ENCODE measurements at places on chromosomes 1 and 21.

DNA sequence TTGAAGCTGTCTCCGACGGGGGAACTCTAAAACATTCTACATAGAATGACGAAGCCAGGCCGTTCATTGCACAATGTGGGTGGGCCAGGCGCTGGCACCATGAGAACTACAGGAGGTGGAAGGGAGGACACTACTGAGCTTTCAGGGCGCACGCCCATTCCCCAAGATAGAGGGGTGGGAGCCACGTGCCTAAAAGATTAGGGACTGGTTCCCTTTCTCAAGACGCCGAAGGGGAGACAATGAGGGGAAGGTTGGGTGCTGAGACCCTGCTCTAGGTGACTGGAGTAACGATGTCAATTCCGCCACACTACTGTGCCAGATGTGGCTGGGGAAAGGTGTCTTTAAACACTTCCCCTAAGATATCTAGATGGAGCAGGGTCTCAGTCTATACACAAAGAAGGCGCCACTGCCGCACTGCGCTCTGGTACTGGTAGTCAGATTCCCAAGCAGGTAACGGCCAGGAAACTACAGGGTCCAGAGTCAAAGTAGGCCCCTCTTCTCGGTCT is 782 bp downstream of the CSDE1 start:
- DNase-seq: no peak

- no peak for DNase-seq
These were observed 62.2 kb downstream of the OBSCN start for GRCh38 chr1:228270032-228270431.

GRCh38 chr1:236534151-236534651 is 10.4 kb downstream of the LGALS8 start:
- DNase-seq: no peak

DNA sequence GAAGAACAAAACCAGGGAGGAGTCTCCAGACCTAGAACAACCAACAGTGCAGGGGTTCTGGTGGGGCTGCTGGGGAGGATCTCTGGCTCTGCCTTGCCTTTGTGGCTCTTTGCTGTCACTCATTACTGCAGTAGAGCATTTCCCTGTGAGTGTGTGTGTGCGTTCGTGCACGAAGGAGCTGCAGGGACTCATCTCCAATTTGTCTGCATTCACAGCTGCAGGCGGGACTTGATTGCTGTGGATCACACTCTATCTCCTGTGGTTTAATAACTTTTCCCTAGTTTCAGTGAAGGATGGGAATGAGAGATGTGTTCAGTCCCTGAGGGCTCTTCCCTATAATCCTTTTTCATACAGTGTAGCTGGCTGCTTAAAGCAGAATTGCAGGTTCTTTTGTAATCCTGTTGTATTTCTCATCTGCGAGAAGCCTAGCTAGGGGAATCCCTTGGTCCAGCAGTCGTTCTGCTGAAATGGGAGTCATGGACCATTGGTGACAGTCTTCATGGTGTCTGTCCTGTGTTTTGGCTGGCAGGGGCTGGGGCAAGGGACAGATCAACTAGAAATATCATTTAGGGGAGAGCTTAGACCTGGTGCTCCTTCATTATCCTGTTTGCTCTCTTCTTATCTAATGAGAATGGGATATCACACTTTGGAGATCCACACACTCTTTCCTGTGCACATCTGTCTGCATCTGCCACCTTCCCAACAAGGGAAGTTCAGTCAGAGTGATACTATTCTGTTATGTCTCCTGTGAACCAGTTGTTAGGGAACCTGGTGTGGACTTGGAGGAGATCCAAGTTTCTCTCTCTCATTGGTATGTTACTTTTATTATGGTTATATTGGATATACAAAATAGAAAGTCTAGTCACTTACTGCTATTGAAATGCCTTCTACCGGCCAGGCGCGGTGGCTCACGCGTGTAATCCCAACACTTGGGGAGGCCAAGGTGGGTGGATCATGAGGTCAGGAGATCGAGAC is 3.0 kb downstream of the PCP4L1 start:
- no peak for DNase-seq

DNA sequence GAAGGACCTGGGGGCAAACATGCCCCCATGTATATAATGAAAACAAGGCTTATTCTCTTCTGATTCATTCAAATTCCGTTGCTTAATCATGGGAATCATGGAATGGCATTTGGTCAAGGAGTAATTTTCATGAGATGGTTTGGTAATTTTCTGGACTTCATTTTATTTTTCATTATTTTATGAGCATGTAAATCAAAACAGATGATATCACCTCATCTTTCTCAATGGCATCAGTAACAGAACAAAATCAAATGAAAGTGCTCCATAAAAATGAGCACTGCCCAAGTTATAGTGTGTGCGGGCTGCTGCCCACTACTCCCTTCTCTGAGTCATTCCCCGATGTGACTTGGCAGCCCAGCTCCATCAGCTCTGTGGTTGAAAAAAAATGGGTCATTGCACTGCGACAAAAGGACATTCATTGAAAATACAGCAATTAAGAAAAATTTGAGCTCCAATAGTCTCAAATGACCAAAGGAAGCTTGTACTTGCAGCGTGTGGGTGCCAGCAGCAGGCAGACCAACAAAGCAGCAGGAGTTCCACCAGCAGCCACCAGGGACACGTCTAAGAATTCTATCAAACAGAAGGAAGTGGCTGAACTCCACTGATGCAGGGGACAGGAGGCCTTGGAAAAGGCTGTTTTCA is 84.3 kb upstream of the VAV3 start:
- no peak for DNase-seq

DNA sequence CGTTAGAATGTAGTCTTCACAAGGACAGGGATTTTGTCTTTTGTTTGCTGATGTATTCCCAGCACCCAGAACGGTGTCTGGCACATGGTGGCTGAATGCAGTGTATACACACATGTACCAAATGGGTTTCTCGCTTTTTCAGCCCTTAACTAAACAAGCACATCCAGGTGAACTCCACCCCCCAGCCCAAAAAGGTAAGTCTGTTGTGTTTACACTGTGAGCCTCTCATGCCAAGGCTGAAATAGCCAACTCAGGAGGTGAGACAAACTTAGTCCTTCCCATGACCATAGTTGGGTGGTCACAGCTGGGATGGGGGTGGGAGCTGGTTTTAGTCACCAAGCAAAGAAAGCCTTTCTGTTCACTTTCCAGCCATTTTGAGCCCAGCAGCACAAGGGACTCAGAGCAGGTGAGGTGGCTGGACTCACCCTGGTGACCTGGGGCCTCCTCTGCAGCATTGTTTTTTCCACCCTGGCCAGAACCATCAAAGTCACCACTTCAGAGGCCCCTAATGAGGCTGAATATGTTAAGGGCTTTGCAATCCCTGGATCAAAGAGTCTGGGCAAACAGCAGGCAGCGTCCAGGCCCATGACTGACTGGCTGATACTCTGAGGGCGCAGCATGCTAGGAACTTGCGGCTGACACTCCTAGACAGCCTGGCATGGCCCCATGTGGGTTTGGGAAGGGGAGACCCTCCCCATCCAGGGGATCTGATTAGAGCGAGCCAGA is 8.7 kb downstream of the TENT5B start:
- DNase-seq: no peak

GRCh38 chr1:59751004-59751395 is 63.7 kb upstream of the HOOK1 start:
- DNase-seq: no peak

DNA sequence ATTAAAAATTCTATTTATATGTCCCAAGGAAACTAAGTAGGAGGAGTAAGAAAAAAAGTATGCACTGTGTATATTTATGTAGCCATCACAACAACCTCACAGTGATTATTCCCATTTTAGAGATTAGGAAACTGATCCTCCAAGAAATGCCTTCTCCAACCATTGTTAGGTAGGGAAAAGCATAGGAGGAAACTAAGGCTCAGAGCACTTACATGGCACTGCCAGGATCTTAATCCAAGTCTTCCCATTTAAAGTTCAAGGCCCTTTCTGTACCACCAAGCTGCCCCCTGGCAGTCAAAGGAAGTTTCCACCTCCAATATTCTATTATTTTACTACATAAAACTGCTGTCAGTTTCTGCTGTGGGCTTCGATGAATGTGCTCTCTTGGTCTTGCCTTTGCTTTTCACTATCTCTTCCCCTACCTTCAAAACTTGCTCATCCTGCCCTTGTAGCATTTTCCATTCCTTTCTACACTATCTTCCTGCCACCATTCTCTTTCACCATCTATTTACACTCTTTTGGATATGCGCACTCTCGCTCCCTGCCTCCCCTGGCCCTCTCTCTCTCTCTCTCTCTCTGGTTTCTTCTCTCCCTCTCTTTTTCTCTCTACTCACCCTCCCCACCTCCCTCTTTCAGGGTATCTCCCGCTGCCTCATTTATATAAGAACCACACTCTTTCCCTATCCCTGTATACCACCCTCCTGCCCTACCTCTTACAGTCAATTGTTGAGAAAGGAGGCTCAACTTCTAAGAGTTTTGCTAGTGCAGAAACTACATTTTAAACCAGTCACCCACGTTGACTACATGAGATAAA is 34.0 kb downstream of the PUM1 start:
- no peak for DNase-seq

DNA sequence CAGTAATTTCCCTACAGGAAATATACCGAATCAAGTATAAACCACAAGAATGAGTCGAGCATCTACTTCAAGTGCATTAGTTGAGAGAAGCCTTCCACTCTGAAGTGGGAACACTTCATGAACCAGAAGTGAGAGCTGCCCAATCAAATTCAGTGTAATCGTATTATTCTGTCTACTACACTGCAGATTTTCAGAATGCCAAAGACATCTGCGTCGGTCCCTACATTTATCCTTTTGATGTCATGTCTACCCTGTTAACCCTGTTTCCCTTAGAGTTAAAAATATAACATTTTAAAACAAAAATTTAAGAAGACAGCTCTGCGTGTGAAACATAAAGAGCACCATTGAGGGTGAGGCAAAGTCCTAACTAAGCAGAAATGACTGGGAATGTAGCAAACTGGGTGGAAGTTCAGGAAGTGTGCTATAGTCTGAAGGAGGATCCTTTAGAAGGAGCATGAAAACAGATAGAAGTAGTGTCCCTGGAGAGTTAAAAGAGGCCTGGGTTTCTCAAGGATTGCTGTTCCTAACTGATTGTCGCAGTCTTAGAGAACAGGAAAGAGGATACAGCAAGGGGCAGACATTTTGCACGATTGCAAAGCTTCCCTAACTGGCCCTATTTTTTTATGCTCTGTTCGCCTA is 291.2 kb downstream of the PTPRC start:
- DNase-seq: no peak

DNA sequence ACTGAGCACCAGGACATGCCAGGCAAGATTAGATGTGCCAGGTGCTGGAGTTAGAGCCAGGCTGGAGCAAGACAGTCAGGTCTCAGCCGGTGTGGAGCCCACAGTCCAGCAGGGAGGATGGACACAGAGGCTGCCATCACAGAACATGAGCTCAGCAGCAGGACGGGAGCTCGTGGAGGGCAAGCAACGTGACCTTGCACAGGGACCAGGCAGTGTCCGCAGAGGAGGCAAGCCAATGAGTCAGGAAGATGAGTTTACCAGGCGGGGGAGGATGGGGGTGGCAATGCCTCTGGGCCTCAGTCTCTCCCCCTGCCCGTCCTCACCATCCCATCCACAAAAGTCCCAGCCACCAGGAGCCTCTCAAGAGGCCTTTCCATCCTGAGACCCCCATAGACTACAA is 20.7 kb upstream of the ZC3H12A start:
- no peak for DNase-seq

DNA sequence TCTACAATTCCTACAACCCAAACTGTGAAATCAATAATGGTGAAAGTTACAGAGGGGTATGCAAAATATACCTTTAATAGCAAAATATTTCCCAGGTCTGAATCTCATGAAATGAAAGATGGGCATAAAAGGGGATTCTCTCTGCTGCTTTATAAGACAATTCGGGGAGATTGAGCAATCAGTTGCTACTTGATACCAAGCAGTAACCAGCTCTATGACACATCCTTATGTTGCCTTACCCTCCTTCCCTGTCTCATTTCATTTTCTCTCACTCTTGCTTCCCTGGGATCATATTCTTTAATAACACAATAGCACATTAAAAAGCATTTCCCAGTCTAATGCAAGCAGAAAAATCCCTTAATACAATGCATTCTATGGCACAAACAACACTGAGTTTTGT is 29.0 kb downstream of the ZSWIM5 start:
- DNase-seq: no peak

DNA sequence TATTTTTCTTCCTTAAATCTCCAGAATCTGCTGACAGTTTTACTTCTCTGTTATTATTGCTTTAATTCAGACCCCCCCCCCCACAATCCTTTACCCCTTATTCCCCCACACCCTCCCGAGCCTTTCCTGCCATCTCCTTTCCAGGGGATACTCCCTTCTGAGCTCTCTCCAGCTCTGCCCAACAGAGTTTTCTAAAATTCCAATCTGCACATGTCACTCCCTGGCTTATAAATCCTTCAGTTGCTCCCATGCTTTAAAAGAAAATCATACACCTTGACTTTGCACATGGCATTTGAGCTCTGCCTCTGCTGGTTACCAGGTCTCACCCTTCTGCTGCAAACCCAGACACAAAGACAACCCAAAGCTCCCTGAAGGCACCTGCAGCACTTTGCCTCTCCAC is 11.7 kb upstream of the EPS8L3 start:
- DNase-seq: no peak

GRCh38 chr1:231037585-231038517 is 2.2 kb downstream of the FAM89A start:
- no peak for DNase-seq

- no peak for DNase-seq
These were observed 7.4 kb downstream of the NR5A2 start for GRCh38 chr1:200034761-200035396.

DNA sequence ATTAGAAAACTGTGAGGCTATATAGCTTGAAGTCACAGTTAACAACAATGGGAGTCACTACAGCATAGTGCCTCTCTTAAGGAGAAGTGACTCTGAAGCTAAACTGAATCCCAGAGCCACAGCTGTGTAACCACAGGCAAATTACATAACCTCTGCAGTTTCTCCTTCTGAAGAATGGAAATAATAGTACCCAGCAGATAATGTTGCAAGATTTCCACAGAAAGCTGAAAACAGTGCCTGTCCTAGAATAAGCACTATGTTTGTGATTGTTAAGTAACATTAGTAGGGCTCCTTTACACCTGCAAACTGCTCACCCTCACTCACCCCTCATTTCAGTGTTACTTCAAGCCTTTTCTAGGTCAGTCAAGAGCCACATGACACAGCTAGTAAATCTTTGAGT is 886.7 kb downstream of the PLA2G4A start:
- DNase-seq: no peak

DNA sequence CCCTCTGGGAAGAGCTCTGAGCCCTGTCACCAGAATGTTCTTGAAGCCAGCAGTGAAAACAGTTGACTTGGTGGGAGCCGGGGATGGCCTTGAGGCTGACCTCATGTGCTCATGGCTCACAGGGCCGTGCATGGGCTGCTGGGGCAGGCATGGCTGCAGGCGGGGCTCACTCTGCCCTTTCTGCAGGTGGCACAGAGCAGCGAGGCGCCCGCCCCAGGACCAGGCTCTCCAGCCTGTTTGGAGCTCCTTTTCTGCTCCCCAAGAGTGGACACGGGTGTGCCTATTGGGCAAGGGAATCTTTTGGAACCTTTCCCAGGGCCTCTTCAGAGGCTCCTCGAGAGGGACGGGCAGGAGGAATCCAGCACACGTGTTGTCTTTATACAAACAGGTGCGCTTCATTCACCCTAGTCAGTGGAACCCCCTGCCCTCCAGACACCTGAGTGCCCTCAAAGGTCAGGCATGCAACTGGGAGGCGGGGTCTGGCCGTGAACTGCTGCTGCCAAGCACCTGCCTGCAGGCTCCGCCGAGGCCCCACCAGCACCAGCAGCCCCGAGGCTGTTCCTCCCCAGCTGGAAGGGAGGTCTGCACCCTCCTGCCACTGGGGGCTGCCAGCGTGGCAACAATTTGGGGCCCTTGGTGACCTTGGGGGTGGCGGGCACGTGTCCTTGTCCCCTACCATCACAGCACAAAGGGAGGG is 2.6 kb upstream of the TTC34 start:
- DNase-seq: no peak

All from T-helper 17 cell (primary cell).